ENCODE measurements at places on chromosomes 6 and 20.

DNA sequence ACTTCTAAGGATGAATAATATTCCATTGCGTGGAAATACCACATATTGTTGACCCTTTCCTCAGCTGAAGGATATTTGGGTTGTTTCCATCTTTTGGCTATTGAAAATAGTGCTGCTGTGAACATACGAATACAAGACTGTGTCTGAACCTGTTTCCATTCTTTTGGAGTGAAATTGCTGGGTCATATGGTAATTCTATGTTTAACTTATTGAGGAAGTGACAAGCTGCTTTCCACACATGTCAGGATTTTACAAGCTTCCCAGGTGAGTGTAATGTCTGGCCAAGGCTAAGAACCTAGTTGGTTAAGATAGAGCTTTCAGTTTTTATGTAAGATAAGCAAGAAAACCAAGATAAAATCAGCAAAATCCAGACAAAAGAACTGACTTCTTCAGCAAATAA is 48.8 kb downstream of the PPP1R3G start:
- DNase-seq: no peak

- DNase-seq: no peak
Observed at GRCh38 chr6:32794510-32794909, 22.3 kb downstream of the HLA-DOB start.

GRCh38 chr6:19362396-19362795 is 474.8 kb upstream of the ID4 start:
- DNase-seq: no peak

DNA sequence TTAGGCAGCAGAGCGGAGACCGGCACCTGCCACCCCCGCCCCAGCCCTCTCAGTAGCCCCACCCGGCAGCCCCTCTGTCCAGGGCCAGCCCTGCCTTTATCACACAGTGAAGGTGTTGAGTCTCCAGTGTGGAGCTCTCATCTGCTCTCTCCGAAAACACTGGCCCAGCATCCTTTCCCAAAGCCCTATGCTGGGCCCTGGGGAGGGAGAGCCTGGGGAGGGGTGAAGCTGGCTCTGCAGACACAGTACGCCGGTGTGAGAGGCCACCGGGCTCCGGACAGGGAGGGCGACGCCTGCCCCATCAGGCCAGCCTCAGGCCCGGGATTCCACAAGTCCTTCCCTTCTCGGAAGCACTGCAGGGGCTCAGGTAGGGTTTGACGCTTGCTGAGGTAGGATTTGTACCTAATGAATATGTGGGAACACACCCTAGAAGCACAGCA is 186.9 kb downstream of the ERMARD start:
- no peak for DNase-seq

DNA sequence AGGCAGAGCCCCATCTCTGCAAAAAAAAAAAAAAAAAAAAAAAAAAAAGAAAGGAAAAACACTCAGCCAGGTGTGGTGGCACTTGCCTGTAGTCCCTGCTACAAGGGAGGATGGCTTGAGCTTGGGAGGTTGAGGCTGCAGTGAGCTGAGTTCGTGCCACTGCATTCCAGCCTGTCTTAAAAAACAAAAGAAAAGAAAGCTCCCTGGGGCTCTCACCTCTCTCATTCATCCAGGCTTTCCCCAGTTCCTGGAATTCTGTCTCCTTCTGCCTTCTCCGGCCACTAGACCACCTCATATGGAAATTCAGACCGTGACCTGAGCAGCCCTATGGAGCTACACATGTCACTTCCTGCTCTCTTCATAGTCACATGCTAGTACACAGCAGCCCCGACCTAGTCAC is 101.1 kb upstream of the TAB2 start:
- DNase-seq: no peak

- DNase-seq: no peak
Observed at GRCh38 chr6:123635144-123635543, 1.6 kb downstream of the TRDN start.

GRCh38 chr6:87093651-87094050 is 1.3 kb downstream of the CGA start:
- no peak for DNase-seq

DNA sequence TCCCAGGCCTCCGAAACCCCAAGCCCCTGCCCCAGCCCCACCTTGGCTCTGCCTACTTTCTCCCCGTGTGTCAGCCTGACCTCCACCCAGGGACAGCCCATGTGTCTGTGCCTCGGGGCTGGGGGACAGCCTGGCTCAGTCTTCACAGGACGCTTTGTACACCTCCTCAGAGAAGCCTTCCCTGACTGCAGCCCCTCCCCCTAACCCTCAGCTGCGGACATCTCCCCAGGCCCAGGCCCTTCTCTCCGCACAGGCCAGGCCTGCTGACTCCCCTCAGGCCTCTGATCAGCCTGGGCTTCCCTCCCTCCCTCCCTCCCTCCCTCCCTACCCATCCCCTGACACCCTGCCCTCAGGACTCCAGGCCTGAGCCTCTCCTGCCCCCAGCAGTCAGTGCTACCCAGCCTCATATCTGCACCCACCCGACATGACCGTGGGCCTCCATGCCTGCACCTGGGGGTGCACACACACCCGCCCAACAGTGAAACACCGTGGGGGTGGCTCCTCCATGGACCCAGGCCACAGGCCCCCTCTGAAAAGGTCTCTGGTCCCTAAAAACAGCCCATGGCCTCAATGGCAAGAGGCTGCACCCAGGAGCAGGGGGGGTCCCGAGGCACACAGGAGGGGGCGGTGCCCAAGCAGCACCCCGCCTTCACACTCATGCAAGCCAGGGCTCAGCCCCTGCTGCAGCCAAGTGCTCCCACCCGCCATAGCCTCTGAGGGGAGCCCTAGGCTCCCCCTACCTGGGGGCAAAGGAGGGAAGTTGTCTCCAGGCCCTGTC is 12.9 kb downstream of the LAMA5 start:
- no peak for DNase-seq

- no peak for DNase-seq
Observed at GRCh38 chr6:13038315-13038714, 290.0 kb downstream of the TBC1D7 start.

GRCh38 chr6:51432481-51432880 is 613.8 kb downstream of the TFAP2B start:
- DNase-seq: no peak

- DNase-seq: no peak
Observed at GRCh38 chr6:161682982-161683381, 409.1 kb upstream of the AGPAT4 start.

DNA sequence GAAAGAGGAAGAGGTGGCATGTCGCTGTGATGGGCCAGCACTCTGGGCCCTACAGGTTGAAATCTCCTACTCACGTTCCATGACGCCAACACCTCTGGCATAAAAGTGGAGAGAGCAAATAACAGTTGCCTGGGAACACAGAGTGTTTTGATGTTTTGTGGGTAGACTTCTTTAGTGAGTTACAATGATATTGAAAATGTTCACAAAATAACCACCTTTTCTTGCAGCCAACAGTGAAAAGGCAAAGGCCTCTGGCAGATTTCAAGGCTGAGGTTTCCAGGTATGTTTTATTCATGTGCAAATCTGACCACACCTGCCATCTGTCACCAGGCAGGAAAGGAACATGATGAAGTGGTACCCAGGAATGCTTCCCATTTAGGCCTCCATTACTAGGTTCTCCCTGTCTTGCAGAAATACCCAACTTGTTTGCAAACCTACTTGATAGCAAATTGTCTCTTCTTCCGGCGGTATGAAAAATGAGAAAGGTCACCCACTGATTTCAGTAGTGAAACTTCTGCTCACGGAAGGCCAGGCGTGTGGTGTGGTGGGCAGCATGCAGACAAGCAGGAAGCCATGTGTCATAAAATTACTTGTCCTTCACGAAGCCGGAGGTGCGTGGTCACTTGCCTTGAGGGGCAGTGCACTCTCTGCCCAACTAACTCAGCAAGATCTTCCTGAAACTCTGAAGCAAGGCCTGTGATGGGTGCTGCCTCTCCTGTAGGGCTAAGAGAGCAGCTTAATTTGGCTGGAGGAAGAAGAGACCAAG is 299.1 kb upstream of the PRDM1 start:
- no peak for DNase-seq

DNA sequence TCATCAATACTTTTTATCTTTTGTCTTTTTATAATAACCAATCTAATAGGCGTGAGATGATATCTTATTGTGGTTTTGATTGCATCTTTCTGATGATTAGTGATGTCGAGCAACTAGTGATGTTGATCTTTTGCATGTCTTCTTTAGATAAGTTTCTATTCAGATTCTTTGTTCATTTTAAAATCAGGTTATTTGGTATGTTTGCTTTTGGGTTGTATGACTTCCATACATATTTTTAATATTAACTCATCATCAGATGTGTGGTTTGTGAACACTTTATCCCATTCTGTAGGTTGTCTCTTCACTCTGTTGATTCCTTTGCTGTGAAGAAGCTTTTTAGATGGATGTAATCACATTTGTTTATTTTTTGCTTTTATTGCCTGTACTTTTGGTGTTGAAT is 295.8 kb downstream of the BCKDHB start:
- no peak for DNase-seq

DNA sequence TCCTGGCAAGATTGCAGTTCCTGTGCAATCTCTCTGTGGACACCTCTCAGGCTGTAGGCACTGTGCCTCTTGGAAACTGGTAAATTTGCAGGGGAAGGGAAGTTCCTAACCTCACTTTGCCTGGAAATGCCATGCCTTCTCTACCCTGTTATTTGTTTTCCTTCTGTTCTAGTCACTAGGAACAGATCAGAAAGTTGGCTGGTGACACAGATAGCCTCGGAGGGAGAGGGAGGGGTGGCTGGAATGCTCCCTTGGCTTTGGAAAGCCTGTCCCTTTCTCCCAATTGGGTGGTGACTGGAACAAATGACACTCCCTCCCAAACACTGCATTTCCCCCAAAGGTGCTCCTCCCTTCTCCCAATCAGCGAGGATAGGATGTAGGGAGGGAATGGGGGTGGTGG is 131.5 kb upstream of the F13A1 start:
- no peak for DNase-seq

- DNase-seq: no peak
Observed at GRCh38 chr6:143901885-143902750, 37.8 kb downstream of the ZC2HC1B start.

DNA sequence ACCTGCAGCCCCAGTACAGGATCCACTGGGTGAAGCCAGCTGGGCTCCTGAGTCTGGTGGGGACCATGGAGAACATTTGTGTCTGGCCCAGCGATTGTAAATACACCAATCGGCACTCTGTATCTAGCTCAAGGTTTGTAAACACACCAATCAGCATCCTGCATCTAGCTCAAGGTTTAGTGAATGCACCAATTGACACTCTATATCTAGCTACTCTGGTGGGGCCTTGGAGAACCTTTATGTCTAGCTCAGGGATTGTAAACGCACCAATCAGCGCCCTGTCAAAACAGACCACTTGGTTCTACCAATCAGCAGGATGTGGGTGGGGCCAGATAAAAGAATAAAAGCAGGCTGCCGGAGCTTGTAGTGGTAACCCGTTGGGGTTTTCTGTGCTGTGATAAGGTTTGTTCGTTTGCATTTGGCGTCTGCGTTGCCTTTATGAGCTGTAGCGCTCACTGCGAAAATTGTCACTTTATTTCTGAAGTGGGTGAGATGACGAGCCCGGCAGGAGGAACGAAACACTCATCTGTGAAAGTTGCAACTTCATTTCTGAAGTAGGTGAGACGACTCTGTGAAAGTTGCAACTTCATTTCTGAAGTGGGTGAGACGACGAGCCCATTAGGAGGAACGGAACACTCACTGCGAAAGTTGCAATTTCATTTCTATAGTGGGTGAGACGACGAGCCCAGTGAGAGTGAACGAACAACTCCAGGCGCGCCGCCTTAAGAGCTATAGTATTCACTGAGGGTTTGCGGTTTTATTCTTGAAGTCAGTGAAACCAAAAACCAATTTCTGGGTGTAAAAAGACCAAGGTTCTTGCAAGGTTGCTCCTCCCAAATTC is 31.1 kb downstream of the SERPINB6 start:
- DNase-seq: no peak

- DNase-seq: no peak
Observed at GRCh38 chr20:55888685-55889084, 116.6 kb downstream of the CBLN4 start.

DNA sequence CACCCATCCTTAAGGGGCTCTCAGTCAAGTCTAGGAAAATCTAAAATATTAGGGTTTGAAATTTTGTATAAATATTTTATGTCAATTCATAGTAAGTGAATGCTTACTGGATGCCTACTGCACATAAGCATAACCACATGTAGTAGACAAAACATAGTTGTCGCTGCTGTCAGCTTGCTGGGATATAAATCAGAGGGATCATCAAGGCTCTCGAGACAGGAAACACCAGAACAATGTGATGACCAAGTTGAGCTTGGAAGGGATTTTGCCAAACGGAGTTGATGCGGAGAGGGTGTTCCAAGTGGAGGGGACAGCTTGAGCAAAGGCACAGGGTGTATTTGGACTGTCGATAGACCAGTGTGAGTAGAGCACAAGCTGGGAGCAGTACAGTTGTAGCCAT is 105.8 kb upstream of the SUPT3H start:
- no peak for DNase-seq

GRCh38 chr6:47157653-47158219 is 115.6 kb upstream of the ADGRF1 start:
- DNase-seq: no peak

- DNase-seq: peak; percentile 59
Observed at GRCh38 chr6:3195695-3196497, 31.6 kb downstream of the TUBB2B start.

DNA sequence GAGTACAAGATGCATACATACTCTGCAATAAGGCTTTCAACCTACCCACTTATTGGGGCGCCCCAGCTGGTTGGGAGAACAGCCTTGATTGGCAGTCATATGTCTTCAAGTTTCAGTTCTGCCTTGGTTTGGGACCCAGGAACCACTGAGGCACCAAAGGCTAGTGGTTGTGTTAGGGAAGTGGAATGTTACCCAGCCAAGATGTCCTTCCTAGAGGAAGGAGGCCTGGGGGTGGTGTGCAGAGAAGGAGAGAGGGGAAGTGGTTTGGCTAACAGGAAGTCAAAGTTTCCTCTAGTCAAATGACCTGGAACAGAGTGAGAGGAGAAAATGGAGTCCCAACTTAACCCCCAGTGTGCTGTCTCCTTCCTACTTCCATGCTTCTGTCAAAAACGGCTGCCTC is 59.4 kb downstream of the CD164 start:
- no peak for DNase-seq

- no peak for DNase-seq
Observed at GRCh38 chr6:135144673-135145062, 36.4 kb upstream of the MYB start.
